Stimulated activated CD4-positive, alpha-beta T cell treated with anti-CD3 and anti-CD28 coated beads, Interleukin-12 subunit alpha, Interleukin-12 subunit beta, amount 100 ng/mL, for 48 hours (primary cell): ENCODE measurements at places on chromosomes 5 and 9.

DNA sequence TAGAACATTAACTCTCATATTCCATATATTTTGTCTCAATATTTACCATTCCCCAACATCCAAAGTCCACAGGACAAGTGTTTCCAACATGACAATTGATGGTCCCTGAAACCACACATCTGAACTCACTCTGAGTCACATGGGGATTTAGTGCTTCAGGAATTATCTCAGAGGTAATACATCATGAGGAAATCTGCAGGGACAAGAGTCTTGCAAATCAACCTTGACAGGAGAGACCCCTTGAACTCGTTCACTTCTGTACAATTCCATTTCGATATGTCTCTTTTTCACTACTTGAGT lies 119.7 kb upstream of the ABCA1 start:
- DNase-seq: no peak

DNA sequence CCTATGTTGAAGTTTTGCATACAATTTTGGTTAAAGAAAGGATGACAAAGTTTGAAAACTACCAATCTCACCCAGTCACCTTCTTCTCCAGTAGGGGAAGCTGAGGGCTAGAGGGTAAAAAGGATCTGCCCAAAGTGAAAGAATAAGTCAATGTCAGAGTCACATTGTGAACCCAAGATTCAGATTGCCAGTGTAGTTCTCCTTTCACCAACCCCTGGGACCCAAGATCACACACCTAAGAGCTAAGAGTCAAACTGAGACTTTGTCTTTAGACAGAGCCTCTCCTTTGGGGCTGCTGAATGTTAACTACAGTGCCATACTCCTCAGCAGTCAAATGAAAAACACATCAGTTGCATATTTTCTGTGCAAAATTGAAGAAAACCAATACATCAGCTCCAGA lies 210.6 kb downstream of the ATP10B start:
- no peak for DNase-seq

DNA sequence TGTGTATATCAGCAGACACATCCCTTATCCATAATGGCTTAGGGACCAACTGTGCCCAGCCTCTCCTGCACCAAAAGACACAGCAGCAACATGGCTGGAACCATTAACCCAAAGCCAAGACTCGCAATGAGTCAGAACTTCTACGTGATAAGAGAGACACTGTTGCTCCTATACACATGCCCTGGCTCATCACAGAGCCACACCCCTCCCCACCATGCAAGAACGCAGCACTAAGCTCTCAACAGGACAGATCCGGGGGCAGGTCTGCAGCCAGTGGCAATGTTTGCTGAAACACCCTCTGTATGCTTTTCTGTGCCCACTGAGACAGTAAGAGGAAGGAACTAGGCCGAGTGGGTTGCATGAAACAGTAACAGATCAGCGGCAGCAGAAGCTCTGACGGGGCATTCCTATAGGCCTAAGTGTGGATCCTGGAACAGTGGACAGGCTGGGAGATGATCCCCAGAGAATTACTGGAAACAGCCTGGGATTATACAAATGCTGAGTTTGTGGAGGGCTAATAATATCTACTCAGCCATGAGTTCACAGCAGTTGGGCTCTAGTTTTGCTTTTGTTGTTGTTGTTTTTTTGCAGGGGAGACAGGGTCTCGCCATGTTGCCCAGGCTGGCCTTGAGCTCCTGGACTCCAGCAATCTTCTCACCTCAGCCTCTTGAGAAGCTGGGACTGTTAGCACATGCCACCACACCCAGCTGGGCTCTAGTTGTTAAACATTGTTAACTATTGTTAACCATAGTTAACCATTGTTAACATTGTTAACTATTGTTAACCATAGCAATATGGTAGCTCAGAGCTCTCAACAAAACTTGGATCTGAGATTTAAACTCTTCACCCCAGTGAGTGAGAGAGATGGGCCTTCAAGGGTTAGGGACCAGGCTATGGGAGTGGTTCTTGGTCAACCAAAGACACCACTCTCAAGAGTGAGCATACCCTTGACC lies 41.0 kb downstream of the B4GALT1 start:
- DNase-seq: no peak

- no peak for DNase-seq
Observed at GRCh38 chr5:180724944-180725343, 14.9 kb downstream of the OR2Y1 start.

GRCh38 chr5:119411361-119412278 lies 40.7 kb upstream of the HSD17B4 start:
- no peak for DNase-seq

DNA sequence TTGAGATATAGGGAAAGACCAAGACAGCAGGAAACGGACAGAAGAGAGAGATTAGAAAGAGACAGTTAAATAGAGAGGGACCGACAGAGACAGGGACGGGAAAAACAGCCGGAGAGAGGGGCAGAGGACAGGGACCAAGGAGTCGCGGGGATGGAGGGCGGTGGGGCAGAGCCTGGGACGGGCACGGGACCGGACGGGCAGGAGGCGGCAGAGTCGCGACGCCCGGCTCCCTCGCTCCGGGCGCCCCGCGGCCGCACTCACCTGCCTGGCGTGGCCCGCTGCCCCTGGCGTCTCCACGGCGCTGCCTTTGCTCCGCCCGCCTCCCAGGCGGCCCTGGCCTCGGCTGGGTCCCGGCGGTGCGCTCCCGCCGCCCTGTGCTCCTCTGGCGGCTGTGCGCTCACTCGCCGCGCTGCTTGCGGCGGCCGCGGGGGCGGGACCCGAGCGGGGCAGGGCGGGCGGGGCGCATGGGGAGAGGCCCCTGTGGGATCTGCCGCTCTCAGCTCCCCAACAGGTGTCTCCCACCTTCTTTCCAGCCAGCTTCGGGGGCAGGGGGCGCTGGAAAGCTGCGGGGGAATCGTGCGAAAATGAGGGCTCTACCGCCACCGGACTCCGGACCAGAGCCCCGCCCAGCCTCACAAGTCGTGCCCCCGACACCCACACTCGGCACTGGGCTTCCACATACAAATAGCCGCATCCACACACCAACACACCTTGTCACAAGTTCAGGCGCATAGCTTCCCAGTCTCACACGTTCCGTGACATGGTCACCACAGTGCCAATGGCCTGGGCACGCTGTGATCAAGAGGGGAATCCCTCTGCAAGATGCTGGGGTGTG lies at the start of gene ARID3C:
TSS of gene ARID3C (minus strand) at position 411 of the 835 bp plus-strand sequence. CDS start 1,052 bp downstream, outside the sequence.
- DNase-seq: no peak

DNA sequence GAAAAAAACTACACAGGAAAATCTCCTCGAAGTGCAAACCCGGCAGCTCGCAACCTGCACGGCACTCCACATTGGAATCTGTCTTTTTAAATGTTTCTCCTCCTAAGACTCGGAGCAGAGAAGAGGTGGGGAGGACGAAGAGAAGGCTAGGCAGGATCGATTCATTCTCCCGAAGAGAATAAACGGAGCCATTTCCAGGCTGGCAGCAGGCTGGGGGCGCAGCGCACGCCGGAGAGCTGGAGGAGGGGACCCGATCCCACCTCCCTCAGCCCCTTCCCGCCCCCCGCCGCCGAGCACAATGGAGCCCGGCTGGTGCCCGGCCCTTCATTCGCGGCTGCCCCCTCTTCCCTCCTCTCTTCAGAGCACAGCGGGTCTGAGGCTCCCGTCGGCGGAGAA lies 628 bp downstream of the HOMER1 start:
- DNase-seq: no peak
